ENCODE measurements at places on chromosomes 3 and 15. TPM values are rescaled to one million over a fixed set of nuclear protein-coding genes. Genes with fewer than 3 reads are reported as not detected.

GRCh38 chr3:58568572-58569286, 8.5 kb downstream of the FAM107A start:
- DNase-seq = peak; percentile 75

- DNase-seq = no peak
Measured at GRCh38 chr3:186021673-186022362, 84.0 kb upstream of the TRA2B start.

- DNase-seq = no peak
Measured at GRCh38 chr3:150783920-150784746, 21.2 kb upstream of the SIAH2 start.

GRCh38 chr3:13477943-13478342, 2.2 kb upstream of the HDAC11 start:
- DNase-seq = no peak

The MYO5A gene
- 31.0 TPM for total RNA-seq
